ENCODE measurements at places on chromosomes 11 and 22. TPM values are rescaled to one million over a fixed set of nuclear protein-coding genes. Genes with fewer than 3 reads are reported as not detected.

The PLCB3 gene
- total RNA-seq: 60.6 TPM

The OR2AG1 gene
- not detected for total RNA-seq

The CCDC73 gene
- not detected for total RNA-seq

The GP1BB gene
- 4.3 TPM for total RNA-seq

The MPEG1 gene
- not detected for total RNA-seq

The MB gene
- not detected for total RNA-seq

The MIOX gene
- not detected for total RNA-seq

The ARHGAP20 gene
- total RNA-seq: 1.1 TPM

The ACCS gene
- total RNA-seq: 14.9 TPM

The IGSF9B gene
- total RNA-seq: not detected

The CDKN1C gene
- 12.4 TPM for total RNA-seq

The BDNF gene
- total RNA-seq: 33.3 TPM

The PRG3 gene
- total RNA-seq: not detected

The INSC gene
- total RNA-seq: 0.81 TPM

The SNX32 gene
- total RNA-seq: 0.97 TPM

The KLHL35 gene
- total RNA-seq: 1.5 TPM

The CLMP gene
- total RNA-seq: 301 TPM

The LSP1 gene
- 0.65 TPM for total RNA-seq

The SAAL1 gene
- 8.0 TPM for total RNA-seq

The CSNK2A3 gene
- total RNA-seq: 1.9 TPM

The OR10D3 gene
- total RNA-seq: not detected

The BIK gene
- not detected for total RNA-seq

The OR5A1 gene
- total RNA-seq: not detected
